Activated naive CD8-positive, alpha-beta T cell treated with anti-CD3 and anti-CD28 coated beads for 36 hours (primary cell): ENCODE measurements at places on chromosomes 3 and 15.

DNA sequence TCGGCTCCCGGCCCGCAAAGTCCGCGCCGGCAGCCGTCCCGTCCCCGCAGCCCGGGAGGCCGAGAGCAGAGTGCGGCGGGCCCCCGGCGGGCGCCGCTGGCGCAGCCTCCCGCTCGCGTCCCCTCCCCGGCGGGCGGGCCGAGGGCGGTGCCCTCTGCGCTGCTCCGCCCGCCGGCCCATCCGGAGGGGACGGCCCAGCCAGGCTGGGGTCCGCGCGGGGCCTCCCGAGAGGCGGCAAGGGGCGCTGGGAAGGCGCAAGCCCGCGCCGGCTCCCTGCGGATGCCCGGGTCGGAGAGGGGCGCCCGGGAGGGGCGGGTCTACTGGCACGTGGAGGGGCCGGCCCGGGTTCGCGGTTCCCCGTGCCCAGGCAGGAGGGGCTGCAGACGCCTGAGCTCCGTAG is at the start of the genes CLCN2 and POLR2H:
CLCN2 (minus strand) TSS at position 74 of the 400 bp plus-strand sequence. CDS start 126 bp downstream, outside the sequence.
POLR2H (plus strand) TSS at position 179 of the 400 bp plus-strand sequence. CDS start 1,783 bp downstream, outside the sequence.
- H3K4me1 ChIP-seq: peaks cover 28% of the 10 kb centered on the region
- peak within 1 kb of the TSS; percentile 92 for H3K27ac ChIP-seq
- H3K27me3 ChIP-seq: peaks cover 4% of the 10 kb centered on the region
- H3K36me3 ChIP-seq: peaks cover 25% of the 10 kb centered on the region
- DNase-seq: peak; percentile 69

GRCh38 chr3:170621256-170621655 is 35.4 kb upstream of the SLC7A14 start:
- H3K4me1 ChIP-seq: no peaks in the 10 kb centered on the region
- no peak overlapping the region for H3K27ac ChIP-seq
- H3K4me3 ChIP-seq: no peak overlapping the region
- H3K36me3 ChIP-seq: no peaks in the 10 kb centered on the region
- no peak for DNase-seq
- peaks cover 31% of the 10 kb centered on the region for H3K27me3 ChIP-seq

GRCh38 chr3:4584456-4585249 is 91.5 kb downstream of the ITPR1 start:
- peaks cover 1% of the 10 kb centered on the region for H3K36me3 ChIP-seq
- H3K27me3 ChIP-seq: no peaks in the 10 kb centered on the region
- DNase-seq: peak; percentile 38
- H3K4me1 ChIP-seq: peaks cover 66% of the 10 kb centered on the region
- H3K27ac ChIP-seq: peak overlapping the region; percentile 92

GRCh38 chr3:143471705-143472104 is 352.1 kb downstream of the CHST2 start:
- DNase-seq: no peak
- no peak overlapping the region for H3K27ac ChIP-seq
- no peaks in the 10 kb centered on the region for H3K27me3 ChIP-seq

- no peaks in the 10 kb centered on the region for H3K4me1 ChIP-seq
- H3K36me3 ChIP-seq: no peaks in the 10 kb centered on the region
- no peak overlapping the region for H3K4me3 ChIP-seq
- no peak overlapping the region for H3K27ac ChIP-seq
- DNase-seq: no peak
- peaks cover 3% of the 10 kb centered on the region for H3K27me3 ChIP-seq
Measured at GRCh38 chr3:7659079-7659478, 798.2 kb downstream of the GRM7 start.

DNA sequence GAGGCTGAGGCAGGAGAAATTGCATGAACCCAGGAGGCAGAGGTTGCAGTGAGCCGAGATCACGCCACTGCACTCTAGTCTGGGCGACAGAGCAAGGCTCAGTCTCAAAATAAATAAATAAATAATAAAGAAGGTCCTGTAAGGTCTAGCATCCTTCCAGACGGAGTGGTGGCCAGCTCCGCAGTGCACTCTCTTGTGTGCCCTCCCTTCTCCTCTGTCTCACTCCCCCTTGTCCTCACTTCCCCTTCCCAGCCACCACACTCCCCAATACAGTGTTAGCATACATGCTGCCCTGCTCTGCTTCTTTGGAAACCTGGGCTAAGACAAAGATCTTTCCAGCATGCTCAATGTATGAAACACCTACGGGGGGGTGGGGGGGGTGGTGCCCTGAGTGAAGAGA is 3.4 kb upstream of the CLN6 start:
- no peak overlapping the region for H3K27ac ChIP-seq
- peaks cover 17% of the 10 kb centered on the region for H3K4me1 ChIP-seq
- DNase-seq: no peak
- no peak overlapping the region for H3K4me3 ChIP-seq
- peaks cover 11% of the 10 kb centered on the region for H3K36me3 ChIP-seq
- H3K27me3 ChIP-seq: no peaks in the 10 kb centered on the region

DNA sequence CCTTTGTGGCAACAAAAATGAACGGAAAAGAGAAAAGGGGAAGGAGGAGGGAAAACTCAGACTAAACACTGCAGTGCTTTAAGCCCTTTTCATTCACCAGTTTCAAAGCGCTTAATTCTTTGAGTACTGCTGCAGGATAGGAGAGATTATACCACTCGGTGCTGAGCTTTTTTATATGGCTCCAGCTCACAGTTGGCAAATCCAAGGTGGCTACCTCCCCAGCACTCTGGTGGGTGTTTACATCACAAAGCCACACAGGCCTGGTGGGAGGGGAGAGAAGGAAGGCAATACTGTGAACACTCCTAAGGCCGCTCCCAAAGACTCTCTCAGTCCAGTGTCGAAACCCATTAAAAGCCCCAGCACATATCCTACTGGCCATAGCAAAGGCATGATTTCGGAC is 191.4 kb downstream of the STT3B start:
- no peaks in the 10 kb centered on the region for H3K36me3 ChIP-seq
- no peak overlapping the region for H3K27ac ChIP-seq
- H3K27me3 ChIP-seq: peaks cover 10% of the 10 kb centered on the region
- no peaks in the 10 kb centered on the region for H3K4me1 ChIP-seq
